ENCODE measurements at places on chromosomes 13 and 19.

- DNase-seq: no peak
Observed at GRCh38 chr19:13493516-13494310, 12.6 kb downstream of the CACNA1A start.

- DNase-seq: no peak
Observed at GRCh38 chr13:26327940-26328725, 74.2 kb downstream of the CDK8 start.

DNA sequence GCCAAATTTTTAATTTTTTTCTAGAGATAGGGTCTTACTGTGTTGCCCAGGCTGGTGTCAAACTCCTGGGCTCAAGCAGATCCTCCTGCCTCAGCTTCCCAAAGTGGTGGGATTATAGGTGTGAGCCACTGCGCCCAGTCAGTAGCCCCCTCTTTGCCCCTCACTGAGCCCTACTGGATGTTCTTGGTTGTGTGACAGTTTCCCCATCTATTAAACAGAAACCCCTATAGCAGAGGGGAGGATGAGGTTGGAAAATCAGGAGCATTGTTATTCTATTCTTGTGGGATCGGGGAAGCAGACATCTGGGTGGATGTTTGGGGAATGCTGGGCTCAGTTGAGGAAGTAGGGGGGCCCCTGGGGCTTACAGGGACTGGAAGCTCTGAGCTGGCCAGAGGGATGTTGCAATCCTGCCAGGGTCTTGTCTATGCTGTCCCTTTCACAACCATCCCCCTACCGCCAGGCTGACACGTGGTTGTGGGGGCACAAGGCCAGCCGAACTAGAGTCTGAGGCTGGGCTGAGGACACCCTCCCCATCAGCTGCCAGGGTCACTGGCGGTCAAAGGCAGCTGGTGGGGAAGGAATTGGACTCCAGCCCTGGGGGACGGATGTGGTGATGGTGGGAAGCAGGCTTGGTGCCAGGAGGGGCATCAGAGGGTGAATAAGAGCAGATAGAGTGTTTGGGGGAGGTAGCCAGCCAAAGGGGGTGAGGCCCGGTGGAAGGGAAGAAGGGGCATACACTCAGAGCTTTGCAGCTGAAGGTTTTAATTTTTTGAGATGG is 10.9 kb downstream of the APOC1 start:
- no peak for DNase-seq

GRCh38 chr19:17121736-17122293 is 46.2 kb downstream of the MYO9B start:
- no peak for DNase-seq

- DNase-seq: no peak
Observed at GRCh38 chr19:7863157-7863970, 10.8 kb downstream of the PRR36 start.
